Mononuclear cell (primary cell): ENCODE measurements at places on chromosomes 5 and 9. TPM values are rescaled to one million over a fixed set of nuclear protein-coding genes. Genes with fewer than 3 reads are reported as not detected.

NIPAL4 gene
- total RNA-seq = 11.5 TPM

NMUR2 gene
- not detected for total RNA-seq

SPINK5 gene
- not detected for total RNA-seq

ENTPD2 gene
- not detected for total RNA-seq

SDHA gene
- 186 TPM for total RNA-seq

SHB gene
- 5.2 TPM for total RNA-seq

LCN9 gene
- not detected for total RNA-seq

CANX gene
- total RNA-seq = 273 TPM

CNTNAP3B gene
- under 0.01 TPM for total RNA-seq

NTMT1 gene
- 22.0 TPM for total RNA-seq

PCDHGA2 gene
- not detected for total RNA-seq

GOLPH3 gene
- total RNA-seq = 44.2 TPM

ARHGEF28 gene
- 0.63 TPM for total RNA-seq

CEP72 gene
- 3.5 TPM for total RNA-seq

MTMR12 gene
- total RNA-seq = 31.1 TPM

DOK3 gene
- 38.6 TPM for total RNA-seq

OR1J1 gene
- total RNA-seq = not detected

HAVCR1 gene
- total RNA-seq = 1.3 TPM

FCN2 gene
- not detected for total RNA-seq

NEUROG1 gene
- not detected for total RNA-seq

LHX3 gene
- total RNA-seq = not detected

ADAMTS2 gene
- 0.21 TPM for total RNA-seq

WDR31 gene
- total RNA-seq = 0.21 TPM

PRDM12 gene
- total RNA-seq = not detected

GDA gene
- total RNA-seq = not detected

OR1J2 gene
- not detected for total RNA-seq

SLC9A3 gene
- 1.8 TPM for total RNA-seq
